ENCODE measurements at places on chromosomes 12 and 14.

GRCh38 chr14:23929822-23930294, 23.7 kb upstream of the DHRS4 start:
- peak; percentile 39 for DNase-seq

GRCh38 chr14:77808250-77808649, 8.3 kb downstream of the ADCK1 start:
- DNase-seq: no peak

DNA sequence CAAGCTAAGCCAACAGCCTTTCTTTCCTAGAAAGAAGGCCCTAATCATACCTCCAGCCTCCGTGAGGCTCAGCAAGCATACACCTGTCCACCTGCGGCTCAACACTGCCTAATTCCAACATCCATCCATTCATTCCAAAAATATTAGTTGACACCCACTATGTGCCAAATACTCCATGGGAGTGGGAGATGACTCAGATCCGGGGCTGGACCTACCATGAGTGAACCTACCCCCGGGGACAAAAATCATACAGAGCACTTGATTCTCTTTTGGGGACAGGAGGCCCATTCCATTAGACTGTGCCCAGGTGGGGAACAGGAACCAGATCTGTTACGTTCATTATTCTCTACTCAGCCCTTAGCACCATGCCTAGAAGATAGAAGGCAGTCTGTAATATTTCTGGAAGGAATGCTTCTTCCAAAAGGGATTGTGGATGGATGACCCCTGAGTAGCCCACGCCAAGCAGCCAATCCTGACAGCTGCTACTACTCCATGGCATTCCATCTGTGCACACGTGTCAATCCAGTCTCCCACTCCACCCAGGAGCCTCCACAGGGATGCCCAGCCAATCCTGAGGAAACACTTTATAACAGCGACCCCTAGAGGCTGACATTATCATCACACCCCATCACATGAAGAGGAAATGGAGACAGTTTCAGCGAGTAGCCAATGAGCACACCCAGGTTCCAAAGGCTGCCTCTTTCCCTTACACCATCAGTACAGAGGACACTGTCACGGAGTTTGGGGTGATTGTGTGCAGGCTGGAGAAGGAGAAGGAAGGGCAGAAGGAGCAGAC, 170.7 kb downstream of the ESRRB start:
- DNase-seq: peak; percentile 61

DNA sequence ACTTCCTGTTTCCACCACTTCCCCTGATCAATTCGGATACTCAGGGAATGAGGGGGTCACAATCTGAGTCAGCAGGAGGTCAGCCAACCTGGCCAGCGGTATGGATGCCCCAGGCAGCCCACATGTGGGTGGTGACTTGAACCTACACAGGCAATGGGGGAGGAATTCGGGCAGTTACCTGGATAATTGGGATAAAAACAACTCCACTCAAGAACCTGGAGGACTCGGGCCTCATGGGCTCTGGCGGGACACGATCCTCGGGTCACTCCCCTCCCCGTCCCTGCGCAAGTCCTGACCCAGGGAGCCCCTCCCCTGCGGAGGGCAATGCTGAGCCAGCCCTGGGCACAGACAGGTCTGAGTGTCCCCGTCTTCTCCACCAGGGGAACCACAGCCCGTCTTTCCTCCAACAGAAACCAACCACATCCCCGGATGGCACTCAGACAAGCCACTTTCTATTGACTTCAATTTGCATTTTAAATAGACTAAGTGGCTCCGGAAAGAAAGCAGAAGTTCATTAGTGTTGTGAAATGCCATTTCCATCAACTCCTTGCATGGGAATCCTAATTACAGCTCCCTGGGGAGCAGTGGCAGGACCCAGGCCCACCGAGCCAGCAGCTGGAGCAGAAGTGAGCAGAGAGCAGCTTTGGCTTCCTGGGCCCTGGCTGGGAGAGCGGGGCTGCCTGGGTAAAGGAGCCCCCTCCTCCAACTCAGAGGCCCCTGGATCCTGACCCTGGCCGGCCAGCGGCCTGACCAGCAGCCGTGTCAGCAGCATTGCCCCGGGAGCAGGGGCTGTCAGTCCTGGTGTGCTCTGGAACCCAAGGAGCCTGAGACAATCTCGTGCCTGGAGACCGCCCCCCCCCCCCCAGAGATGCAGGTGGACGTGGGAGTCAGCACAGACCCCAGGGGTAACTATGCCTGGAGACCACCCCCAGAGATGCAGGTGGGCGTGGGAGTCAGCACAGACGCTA, 374.1 kb downstream of the ADGRD1 start:
- no peak for DNase-seq

GRCh38 chr12:17197971-17198370, 592.0 kb upstream of the LMO3 start:
- no peak for DNase-seq

GRCh38 chr14:105322791-105323556, 8.4 kb downstream of the PACS2 start:
- DNase-seq: no peak

DNA sequence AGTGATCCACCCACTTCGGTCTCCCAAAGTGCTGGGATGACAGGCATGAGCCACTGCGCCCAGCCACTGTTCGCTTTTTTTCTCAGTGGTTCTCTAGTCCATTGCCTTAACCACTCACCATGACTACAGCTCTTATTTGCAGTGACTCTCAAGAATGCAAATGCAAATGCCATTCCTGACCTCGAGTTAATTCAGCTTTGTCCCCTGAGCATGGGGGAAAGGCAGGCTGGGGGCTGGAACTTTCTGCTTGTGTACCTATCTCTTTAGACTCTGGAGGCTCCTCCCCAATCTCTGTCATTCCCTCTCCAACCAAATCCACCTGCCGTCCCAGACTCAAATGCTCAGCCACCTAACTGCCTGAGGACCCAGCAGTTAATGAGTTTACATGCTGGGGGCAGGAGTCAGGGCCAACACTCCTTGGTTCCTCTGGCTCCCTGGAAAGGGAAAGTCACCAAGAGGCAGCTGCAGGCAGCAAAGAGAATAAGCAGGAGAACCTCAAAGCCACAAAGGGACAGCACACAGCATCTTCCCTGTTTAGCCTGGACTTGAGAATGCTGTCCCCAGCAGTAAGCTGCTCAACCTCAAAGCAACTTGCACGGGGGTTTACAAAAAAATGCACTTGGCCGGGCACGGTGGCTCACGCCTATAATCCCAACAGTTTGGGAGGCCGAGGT, 5.3 kb upstream of the HNF1A start:
- no peak for DNase-seq

DNA sequence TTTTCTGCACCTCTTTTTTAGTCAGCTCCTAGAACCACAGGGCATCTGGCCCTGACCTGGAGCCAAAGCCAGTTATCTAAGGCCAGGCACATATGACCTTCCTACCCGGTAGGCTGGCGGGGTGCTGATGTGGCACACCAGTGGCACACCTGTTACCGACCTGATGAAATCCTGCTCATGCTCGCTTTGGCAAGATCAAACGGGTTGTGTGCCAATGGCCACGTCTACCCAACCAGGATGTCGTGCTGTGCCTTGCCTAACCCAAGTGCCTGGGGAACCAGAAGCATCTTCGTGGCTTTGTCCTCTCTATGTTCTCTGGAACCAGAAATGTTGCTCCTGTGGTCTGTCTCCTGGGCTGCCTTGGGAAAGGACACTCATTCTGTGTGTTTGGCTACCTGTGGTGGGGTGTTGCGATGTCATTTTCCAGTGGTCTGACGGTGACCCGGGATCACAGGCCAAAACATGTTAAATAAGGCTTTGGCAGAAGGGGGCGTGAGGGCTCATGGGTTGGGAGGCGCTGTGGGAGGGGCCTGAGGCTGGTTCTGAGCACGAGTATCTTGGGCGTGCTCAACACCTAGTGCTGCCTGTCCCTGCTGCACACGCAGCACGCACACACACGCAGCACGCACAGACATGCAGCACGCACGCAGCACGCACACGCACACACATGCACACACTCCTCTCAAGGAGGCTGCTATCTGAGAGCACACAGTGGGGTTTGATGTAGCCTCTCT, 27.9 kb downstream of the CCNK start:
- DNase-seq: peak; percentile 17

- DNase-seq: no peak
Measured at GRCh38 chr14:99873653-99874052, 80.4 kb downstream of the EML1 start.

GRCh38 chr14:67265131-67265530, 23.9 kb downstream of the PALS1 start:
- DNase-seq: no peak

Measured in mammary epithelial cell (primary cell).